C1 segment of cervical spinal cord (tissue), 14 donors: ENCODE measurements at places on chromosomes 6 and 20.

- no peak for DNase-seq
Measured at GRCh38 chr6:44563397-44563796, 175.9 kb downstream of the CDC5L start.

- DNase-seq: peak; percentile 53
Measured at GRCh38 chr6:68635706-68636513, 828 bp downstream of the ADGRB3 start.

- DNase-seq: peak; percentile 43
Measured at GRCh38 chr6:163667372-163668060, 253.0 kb downstream of the QKI start.

DNA sequence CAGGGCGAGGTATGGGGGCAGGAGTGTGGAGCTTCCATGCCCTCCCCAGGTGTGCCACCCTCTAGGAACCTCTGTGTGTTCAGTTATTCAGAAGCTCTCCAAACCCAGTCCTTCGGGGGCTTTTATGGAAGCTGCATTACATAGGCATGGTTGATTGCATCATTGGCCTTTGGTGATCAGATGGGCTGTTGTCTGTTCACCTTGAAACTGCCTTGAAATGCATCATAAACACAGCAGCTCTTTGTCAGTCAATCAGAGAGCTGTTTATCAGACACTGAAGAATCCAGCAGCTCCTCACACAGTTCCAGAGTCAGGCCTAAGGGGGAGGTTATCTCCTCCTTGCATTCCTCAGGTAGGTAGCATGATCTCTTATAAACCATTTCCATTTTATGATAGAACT, 62.4 kb downstream of the E2F3 start:
- no peak for DNase-seq

- DNase-seq: no peak
Measured at GRCh38 chr6:7100072-7100752, 7.5 kb upstream of the RREB1 start.

DNA sequence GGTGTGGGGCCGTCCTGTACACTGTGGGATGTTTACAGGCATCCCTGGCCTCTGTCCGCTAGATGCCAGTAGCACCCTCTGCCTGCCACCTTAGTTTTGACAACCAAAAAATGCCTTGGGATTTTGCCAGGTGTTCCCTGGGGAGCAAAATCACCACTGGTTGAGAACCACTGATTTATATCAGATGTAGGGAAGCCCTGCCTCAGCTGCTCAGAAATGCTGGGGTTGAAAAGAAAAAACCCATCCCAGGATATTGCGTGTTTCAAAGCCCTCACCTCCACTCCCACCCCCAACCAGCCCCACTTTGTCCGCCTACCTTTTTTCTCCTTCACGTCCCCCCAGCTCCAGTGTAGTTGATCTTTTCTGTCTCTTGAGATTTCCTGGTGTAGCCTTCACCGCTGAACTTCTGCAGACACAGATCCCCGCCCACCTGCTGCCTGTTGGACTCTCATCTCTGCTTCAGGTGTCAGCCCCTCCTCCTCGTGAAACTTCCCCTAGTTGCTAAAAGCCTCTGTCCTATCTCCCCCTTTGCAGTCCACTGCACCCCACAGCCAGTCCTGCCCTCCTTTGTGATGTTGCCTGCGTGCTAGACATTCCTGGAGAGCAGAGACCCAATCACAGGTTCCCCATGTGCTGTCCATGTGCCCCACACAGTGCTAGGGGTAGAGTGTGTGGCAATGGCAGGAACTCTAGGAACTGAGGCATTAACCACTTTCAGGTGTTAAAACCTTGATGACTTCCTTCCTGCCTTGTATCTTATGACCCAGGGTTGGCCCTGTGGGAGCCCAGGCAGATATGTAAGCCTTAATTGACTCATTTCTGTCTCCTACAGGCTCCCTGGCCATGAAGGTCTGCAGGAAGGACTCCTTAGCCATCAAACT, 98.9 kb downstream of the TBC1D7 start:
- DNase-seq: no peak

GRCh38 chr20:10679269-10679668, 5.5 kb upstream of the JAG1 start:
- no peak for DNase-seq

GRCh38 chr6:100845676-100846075, 35.5 kb downstream of the ASCC3 start:
- DNase-seq: no peak

DNA sequence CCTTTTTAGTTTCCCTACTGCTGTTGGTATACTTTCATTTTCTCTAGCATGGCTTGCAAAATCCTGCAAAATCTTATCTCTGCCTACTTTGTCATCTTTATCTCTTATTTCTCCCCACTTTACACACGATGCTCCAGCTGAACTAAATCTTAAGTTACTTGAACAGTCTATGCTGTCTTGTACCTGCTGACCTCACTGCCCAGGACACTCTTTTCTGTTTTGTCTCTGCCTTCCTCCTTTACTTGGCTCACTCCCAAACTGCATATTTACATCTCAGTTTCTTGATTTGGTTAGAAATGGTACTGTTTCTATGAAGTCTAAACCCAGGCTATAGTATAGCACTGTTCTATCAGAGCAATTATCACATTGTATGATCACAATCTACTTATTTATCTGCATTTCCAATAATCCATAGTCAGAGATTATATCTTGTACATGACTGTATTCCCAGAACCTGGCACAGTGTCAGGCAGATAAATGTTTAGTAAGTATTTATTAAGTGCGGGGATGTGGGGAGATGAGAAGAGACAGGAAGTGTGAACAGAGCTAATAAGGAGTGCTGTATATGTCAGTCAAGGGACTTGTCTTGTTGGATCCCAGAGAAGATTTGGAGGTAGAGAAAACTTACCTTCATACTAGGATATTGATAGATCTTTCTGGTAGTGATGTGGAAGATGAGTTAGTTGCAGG, 57.6 kb downstream of the ADGRG6 start:
- no peak for DNase-seq

- DNase-seq: no peak
Measured at GRCh38 chr20:3661060-3661813, 2.0 kb downstream of the GFRA4 start.

DNA sequence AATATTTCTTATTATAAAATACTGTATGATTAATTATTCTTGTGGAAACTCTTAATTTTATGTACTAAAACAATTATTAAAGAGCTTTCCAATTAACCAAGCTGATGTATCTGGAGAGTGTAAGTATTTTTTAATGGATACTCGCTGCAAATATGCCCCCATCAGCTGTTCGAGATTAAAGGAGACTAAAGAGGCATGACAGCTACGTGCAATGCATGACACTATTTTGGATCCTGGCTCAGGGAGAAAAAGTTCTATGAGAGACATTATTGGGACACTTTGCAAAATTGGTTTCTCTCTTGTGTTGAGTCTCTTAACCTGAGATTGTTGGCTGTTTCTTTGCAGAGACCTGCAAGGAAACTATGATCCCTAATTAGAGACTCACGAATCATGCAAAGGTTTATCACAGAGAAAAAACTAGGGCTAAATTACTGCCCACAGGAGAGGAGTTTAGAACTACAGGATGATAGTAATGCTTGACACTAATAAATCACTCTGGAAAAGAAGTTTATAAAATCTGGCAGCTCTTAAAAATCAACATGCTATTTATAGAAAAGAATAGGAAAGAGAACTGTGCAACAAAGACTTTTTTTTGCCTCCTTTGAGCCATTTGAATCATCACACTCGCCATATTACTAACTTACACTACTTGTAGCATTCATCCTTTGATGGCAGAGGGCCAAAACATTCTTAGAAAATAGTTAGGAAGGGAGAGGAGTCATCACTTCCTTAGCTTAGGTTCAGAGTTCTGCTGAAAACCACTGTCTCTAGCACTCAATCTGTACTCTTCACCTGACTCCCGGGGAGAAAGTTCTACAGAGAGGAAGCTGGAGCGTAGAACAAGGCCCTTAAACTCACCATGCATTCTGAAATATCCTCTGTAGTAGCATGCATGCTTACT, 25.3 kb downstream of the NRN1 start:
- DNase-seq: no peak

GRCh38 chr20:44081888-44082287, 105.1 kb downstream of the JPH2 start:
- DNase-seq: no peak

GRCh38 chr6:94955156-94955555, 622.2 kb upstream of the MANEA start:
- no peak for DNase-seq

DNA sequence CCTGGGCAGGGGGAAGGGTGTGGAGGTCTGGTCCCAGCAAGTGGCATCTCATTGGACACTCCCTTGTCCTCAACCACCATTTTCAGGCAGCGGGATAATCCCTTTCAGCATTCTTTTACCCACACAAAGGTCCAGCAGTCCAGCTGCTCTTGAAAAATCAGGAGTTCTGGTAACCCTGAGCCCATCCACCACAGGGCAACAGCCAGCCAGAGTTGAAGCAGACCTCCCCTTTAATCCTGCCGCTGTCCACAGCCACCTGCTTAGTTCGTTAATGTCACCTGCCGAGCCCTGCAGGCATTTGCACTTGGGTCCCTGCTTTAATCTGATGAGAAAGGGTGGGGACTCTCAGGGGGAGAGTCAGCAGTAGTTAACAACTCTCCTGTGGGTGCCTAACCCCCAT, 11.1 kb downstream of the TMEM74B start:
- no peak for DNase-seq

GRCh38 chr20:19141998-19142397, 70.4 kb upstream of the SLC24A3 start:
- no peak for DNase-seq

GRCh38 chr20:35284267-35284991, at the start of gene EIF6:
TSS of gene EIF6 (minus strand) at chr20:35284772. CDS start at chr20:35284487, 285 bp downstream.
- peak; percentile 44 for DNase-seq

DNA sequence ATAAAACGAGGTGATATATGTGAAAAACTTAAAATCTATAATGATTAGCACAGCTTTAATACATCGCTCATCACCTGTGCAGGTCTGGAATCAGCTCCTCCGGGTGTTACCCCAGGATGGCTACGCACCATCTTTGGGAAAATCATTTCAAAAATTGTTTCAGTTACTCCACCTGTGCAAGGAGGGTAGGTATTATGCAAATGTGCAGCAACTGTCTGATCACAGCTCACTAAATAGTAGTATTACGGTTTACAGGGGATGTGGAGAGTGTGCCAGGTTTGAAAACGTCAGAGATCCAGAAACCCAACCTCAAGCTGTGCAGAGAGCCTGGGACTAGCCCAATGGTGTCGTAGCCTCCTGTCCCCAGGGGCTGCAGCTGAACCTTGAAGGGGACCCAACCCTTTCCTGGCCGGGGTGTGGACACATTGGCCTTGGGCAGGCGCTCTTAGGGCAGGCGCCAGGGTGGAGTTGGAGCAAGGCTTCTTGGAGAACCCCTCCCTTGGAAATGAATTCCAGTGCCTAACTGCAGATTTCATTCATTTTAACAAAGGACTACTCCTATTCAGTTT, 24.2 kb upstream of the SGK1 start:
- DNase-seq: no peak

DNA sequence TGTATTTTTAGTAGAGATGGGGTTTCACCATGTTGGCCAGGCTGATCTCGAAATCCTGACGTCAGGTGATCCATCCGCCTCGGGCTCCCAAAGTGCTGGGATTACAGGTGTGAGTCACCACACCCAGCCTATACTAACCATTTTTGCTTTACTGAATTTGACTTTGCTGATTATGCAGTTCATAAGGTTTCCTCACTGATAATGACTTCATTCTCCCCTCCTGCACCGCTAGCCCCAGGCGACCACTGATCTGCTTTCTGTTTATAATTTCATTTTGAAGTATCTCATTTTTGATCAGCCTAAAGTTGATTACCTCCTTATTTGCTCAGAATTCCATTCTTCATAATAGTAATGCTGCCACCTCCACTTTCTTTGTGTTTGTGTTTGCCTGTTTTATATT, 48.7 kb upstream of the FAM83D start:
- no peak for DNase-seq

DNA sequence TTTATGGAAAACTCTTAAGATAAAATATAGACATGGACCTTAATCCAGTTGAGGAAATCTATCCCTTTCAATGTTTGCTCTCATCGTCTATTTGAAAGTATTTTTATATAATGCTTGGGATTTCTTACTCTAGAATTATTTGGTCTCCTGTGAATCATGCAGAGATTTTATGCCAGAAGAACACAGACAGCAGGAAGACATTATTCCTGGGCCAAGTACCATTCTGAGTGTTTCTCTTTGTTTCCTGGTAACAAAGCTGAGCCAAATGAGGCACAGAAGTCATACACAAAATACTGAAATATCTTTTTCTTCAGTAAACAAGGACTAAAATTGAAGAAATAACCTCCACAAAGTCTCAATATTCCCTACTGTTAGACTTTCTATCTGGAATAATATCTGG, 538.2 kb upstream of the EYS start:
- DNase-seq: no peak

DNA sequence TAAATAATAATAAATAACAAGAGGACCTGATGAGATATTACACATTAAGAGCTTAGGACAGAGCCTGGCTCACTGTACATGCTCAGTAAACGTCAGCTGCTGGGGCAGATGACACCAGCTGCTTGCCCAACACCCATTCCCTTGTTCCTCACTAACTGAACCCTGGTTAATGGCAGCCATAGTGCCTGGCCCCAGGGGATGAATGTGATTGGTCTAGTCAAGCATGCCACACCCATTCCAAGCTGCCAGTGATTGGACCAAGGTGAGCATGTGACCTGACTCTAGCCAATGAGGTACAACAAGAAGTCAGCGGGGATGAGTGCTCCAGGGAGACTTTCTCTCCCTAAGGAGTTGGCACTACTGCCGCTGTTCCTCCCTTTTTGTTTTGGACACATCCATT, 85.1 kb upstream of the PTPN1 start:
- no peak for DNase-seq
